Right atrium auricular region (tissue), 2 donors: ENCODE measurements at places on chromosomes 3 and 15. TPM values are rescaled to one million over a fixed set of nuclear protein-coding genes. Genes with fewer than 3 reads are reported as not detected.
A peak's percentile ranks its signal among the peaks of the same experiment; 100 is the strongest.

The HGD gene
- not detected for total RNA-seq

GRCh38 chr3:136189043-136189442 lies 7.1 kb downstream of the MSL2 start:
- DNase-seq = no peak

The P3H2 gene
- total RNA-seq = 5.1 TPM

- no peak for DNase-seq
Measured at GRCh38 chr3:133894353-133895207, 1.1 kb downstream of the RAB6B start.

- no peak for DNase-seq
Measured at GRCh38 chr3:8589880-8590556, 54.6 kb downstream of the SSUH2 start.

- DNase-seq = no peak
Measured at GRCh38 chr15:51184627-51185026, 89.9 kb upstream of the TNFAIP8L3 start.

DNA sequence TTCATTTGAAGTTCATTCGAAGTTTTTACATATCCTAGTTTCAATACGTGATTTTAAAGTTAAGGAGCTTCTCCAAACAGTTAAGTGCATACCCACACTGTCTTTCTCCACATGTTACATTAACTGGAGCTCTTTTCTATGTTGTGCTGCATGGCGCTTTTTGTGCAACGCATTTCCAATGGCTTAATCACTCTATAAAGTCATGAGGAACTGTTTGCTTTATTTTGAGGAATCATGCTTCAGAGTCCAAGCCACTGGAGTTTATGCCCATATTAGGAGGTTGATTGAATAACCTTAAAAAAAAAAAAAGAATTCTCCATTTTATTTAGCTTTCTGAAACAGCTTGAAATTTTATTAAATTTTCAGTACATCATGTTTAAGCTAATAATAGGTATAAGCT lies 109.4 kb upstream of the MBNL1 start:
- no peak for DNase-seq

- no peak for DNase-seq
Measured at GRCh38 chr15:91717811-91718210, 135.7 kb upstream of the SLCO3A1 start.

GRCh38 chr3:193388361-193388760 lies 9.8 kb upstream of the ATP13A5 start:
- DNase-seq = no peak

GRCh38 chr3:37668431-37668817 lies 193.3 kb upstream of the CTDSPL start:
- DNase-seq = peak; percentile 69

DNA sequence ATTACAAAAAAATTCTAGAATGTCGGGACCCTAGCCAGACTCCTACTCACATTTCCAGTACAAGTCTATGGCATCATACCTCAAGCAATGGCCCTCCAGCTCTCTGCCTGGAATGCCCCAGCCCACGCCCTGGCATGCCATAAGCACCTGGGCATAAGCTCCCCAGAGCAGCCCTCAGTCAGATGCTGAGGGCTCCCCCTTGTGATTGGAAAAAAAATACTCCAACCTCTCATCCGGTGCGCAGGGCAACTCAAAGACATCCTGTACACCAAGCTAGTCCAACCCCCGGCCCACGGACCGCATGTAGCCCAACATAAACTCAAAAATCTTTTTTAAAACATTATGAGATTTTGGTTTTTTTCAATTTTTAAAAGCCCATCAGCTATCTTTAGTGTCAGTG lies 115.4 kb downstream of the NEK10 start:
- no peak for DNase-seq

- DNase-seq = peak; percentile 86
Measured at GRCh38 chr15:78004919-78005634, 72.4 kb downstream of the TBC1D2B start.

DNA sequence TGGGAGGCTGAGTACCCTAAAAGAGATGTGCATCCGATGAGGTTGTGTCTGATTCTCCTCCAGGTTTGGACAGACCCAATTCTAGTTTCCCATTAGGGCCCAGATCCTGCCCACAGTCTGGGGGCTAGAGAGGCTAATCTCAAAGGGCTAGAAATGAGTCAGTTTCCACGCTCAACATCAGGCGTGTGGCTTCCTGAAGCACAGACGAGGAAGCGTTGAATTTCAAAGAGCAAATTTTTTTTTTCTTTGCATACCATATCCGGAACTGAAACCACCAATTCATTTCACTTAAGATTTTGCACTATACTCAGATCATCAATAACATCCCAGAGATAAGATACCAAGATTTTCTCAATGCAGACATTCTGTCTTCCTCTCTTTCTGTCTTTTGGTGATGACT lies 173.8 kb upstream of the BCL6 start:
- no peak for DNase-seq

GRCh38 chr15:77599899-77600298 lies 32.8 kb downstream of the LINGO1 start:
- peak; percentile 84 for DNase-seq

The SCAANT1 gene
- not detected for total RNA-seq

DNA sequence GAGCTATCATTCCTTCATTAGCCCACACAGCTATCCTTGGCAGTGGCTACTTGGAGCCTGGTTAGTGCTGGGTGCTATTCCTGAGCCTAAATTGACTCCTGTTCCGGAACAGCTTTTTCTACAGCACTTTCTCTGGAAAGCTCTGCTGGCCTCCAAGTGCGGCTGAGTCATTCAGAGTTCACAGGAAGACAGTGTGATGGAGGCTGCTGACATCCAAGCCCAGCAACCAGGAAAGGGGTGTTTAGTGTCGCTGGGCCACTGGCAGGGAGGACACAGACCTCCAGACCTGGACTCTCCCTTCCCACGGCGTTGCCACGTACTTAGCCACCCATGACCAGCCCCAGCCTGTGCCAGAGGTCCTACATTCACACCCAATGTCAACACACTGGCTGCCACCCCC lies 28.7 kb downstream of the CACNA2D2 start:
- no peak for DNase-seq

DNA sequence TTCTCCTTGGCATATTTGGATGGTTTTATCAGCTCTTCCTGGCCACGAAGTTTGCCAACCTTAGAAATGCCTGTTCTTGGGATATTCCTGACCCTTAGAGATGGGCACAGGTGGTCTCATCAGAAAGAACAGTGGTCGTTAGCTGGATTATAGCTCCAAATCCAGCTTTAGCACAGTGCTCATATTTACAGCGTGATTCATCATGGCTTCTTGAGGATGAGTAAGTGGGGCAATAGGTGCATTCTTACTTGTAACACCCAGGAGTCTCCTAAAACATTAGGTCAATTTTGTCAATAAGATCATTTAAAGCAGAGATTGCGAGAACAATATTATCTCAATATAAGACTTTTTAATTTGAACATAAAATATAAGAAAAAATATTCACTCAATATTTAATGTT lies 191.9 kb downstream of the GABRB3 start:
- no peak for DNase-seq

GRCh38 chr15:29018995-29019976 lies 133.5 kb downstream of the APBA2 start:
- no peak for DNase-seq

DNA sequence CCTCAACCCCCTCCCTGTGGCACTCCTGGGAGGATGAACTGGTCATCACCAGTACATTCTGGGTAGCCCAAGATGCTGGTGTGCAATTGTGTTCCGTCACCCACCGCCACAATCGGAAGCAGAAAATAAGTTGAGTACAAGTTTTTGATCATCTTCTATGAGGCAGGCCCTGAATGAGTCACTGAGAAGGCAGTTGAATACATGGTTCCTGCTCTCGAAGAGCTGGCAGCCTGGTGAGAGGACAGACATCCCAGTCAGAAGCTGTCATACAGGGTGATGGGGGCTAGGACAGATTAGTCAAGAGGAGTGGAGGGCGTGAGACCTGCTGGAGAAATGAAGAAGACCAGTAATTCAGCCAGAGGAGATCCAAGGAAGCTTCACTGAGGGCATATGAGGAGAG lies 6.2 kb downstream of the CEMIP start:
- no peak for DNase-seq

DNA sequence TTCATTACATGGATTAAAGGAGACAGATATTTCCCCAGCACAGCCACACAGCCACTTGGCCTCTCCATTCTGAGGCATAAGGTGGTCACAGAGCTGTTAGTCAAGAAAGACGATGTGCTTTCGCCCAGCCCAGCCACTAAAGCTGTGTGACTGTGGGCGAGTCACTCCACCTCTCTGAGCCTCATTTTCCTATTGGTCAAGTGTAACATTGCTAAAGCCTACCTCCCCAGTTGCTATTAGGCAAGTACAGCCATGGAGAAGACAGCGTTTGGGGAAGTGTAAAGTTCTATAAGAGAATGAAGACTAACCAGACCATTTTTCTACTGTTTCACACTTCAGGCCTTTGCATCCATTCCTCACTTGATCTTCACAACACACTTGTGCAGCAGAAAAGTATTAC lies 24.1 kb downstream of the TMEM40 start:
- DNase-seq = no peak

- DNase-seq = no peak
Measured at GRCh38 chr3:12442654-12443501, 41.4 kb upstream of the TSEN2 start.

GRCh38 chr3:192986379-192986778 lies 68.7 kb upstream of the MB21D2 start:
- DNase-seq = no peak

DNA sequence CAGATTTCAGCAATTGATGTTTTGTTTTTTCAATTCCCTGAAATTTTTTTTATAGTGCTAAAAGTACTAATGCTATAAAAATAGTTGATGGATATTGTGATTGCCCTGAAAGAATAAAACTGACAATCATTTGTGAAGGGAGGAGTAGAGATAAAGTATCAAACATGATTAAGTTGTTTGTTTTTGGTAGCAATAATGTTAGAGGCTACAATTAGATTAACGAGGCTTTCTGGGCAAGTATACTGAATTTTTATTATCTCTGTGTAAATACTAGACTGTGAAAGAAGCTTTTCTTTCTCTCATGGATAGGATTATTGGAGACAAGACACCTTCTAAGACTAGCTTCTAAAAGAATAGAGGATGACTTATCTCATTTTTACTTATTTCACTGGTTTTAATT lies 15.6 kb downstream of the NR1D2 start:
- DNase-seq = no peak

GRCh38 chr15:31263751-31264558 lies 62.7 kb upstream of the KLF13 start:
- peak; percentile 74 for DNase-seq

DNA sequence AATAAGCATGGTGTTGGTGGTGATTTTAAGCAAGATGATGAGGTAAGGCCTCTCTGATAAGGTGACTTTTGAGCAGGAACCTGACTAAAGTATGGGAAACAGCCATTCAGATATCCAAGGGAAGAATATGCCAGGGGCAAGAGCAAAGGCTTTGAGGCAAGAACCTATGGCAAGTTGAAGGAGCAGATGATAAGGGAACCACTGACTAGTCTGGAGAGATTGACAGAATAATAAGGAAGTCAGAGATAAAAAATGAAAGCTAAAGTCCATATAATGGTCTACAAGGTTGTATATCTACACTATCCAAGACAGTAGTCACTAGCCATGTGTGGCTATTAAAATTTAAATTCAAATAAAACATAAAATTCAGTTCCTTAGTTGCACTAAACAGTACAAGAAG lies 2.5 kb upstream of the C3orf38 start:
- DNase-seq = no peak

The SLC51B gene
- not detected for total RNA-seq

- DNase-seq = no peak
Measured at GRCh38 chr15:87579537-87579936, 677.0 kb downstream of the NTRK3 start.

DNA sequence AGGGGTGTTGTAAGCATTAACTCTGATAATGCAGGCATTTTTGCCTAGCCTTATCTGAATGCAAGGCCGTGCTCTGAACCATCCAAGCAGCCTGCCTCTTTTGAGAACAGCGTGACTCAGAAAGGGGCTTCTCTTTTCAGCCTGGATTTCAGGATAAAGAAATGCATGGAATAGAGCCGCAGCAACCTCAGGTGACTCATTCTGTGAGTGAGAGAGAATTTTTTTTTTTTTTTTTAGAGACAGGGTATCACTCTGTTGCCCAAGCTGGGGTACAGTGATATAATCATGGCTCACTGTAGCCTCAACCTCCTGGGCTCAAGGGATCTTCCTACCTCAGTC lies 20.6 kb upstream of the PDE8A start:
- no peak for DNase-seq

The ALDH1A3 gene
- total RNA-seq = 14.7 TPM

DNA sequence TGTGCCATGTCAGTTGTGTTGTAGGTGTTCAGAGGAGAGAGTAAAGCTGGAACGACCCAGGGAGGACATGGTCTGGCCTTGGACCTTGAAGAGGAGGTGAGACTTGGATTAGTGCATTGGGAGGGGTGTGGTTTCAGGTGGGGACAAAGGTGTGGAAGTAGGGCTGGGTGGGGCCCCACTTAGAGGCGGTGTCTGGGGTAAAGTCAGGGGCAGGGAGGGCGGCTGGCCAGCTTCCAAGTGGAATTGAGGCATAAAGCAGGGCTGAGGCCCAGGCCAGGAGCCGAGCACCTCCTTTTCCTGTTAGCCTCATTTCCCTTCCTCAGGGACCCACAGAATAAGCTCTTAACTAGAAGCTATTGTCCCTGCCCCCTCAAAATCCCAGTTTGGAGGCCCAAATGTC lies 36.2 kb upstream of the FLNB start:
- no peak for DNase-seq

- DNase-seq = no peak
Measured at GRCh38 chr3:12759097-12759679, at the start of gene TMEM40. Gene TMEM40, minus strand, starts transcription at chr3:12759259. Its CDS starts 9,427 bp downstream, at chr3:12749832.

The TTC21A gene
- total RNA-seq = 0.85 TPM

The IGSF11 gene
- 6.5 TPM for total RNA-seq

The ZBTB47 gene
- total RNA-seq = 92.4 TPM

The BDH1 gene
- total RNA-seq = 4.0 TPM

- no peak for DNase-seq
Measured at GRCh38 chr3:48187579-48188265, 495 bp downstream of the CDC25A start.

The GPR62 gene
- total RNA-seq = 0.82 TPM

- DNase-seq = no peak
Measured at GRCh38 chr3:44117736-44118135, 124.0 kb upstream of the TOPAZ1 start.

DNA sequence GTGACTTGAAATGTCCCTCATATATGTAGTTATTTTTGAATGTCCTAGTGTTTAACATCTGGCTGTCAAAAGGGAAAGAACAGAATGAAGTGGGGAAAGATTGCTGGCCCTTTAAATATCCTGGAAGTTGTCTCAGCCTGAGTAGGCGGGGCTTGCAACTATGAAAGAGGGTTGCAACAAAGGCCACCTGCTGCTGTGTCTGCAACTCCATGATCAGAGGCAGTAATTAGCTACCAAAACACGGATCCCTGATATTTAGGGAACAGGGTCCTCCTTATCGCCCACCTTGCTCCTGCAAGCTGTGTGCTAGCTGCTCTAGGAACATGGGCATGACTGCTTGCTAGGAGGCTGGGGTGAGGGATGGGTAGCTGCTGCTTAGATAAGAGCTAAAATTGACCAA lies 100.2 kb upstream of the CFAP20DC start:
- DNase-seq = no peak

DNA sequence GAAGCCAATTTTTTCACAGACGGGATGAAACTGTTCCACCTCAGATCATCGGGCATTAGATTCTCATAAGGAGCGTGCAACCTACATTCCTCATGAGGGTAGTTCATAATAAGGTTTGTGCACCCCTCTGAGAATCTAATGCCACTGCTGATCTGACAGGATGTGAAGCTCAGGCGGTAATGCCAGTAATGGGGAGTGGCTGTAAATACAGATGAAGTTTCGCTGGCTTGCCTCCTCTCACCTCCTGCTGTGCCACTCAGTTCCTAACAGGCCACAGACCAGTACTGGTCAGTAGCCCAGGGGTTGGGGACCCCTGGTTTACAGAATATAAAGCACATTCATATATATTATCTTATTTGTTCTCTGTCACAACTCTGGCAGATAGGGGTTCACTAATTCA lies 2.1 kb upstream of the LIMD1 start:
- DNase-seq = no peak
